Dermis blood vessel endothelial cell (primary cell): ENCODE measurements at places on chromosomes 7 and 10. TPM values are rescaled to one million over a fixed set of nuclear protein-coding genes. Genes with fewer than 3 reads are reported as not detected.

- no peak for DNase-seq
Measured at GRCh38 chr10:15236340-15236739, 67.8 kb upstream of the NMT2 start.

- peak; percentile 42 for DNase-seq
Measured at GRCh38 chr7:116377721-116378120, 121.8 kb upstream of the CAV2 start.

GRCh38 chr10:97632949-97633884, at the start of gene MORN4:
TSS of gene MORN4 (minus strand) at chr10:97633500. CDS start at chr10:97619653, 13,847 bp downstream.
- peak; percentile 95 for DNase-seq

GRCh38 chr7:119196183-119196582, 971.7 kb downstream of the ANKRD7 start:
- DNase-seq = no peak

DNA sequence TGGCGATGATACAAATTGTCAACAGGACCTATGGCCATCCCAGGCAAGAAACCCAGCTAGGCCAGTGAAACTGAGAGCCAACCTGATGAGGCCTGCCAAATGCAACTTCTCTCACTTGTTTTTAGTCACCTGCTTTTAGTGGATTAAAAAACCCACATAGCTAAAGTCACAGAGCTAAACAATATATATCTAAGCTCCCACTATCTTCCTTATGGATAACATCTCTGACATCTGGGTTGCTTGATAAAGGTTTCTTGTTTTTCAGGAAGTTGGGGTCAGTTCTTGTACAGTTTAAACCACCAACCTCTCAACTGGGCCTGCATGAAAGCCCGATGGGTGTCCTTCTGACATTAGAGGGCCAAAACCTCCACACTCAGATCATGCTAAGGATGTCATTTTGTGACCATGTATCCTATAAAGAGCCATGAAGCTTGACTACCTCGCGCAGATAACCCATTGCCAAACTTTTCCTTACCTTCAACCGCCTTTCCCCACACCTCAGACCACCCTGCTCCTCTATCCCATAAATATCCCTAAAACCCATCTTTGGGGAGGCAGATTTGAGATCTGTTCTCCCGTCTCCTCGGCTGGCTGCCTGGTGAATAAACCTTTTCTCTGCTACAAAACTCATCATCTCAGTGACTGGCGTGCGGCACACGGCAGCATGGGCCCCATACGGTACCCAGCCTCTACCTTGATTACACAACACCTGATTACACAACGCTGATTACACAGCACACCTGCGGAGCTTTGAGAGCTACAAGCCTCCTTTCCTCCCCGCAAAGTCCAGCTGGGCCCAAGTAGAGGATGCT, 797 bp upstream of the STMP1 start:
- DNase-seq = no peak

- DNase-seq = no peak
Measured at GRCh38 chr10:59284118-59284975, 78.0 kb downstream of the FAM13C start.

GRCh38 chr7:93359520-93360198, 127.5 kb downstream of the VPS50 start:
- no peak for DNase-seq

- DNase-seq = no peak
Measured at GRCh38 chr10:131032329-131033165, 279.0 kb downstream of the TCERG1L start.

- no peak for DNase-seq
Measured at GRCh38 chr7:102469972-102470825, 5.4 kb downstream of the LRWD1 start.

- no peak for DNase-seq
Measured at GRCh38 chr10:116296291-116296721, 23.3 kb upstream of the GFRA1 start.

CCSER2 gene
- 22.5 and 32.7 TPM in 2 replicates for total RNA-seq

LIPJ gene
- total RNA-seq = not detected in 2 replicates

IDI2 gene
- not detected in 2 replicates for total RNA-seq

CFAP70 gene
- total RNA-seq = 0.19 and 0.34 TPM in 2 replicates

NXPH1 gene
- not detected in 2 replicates for total RNA-seq

EIF4EBP2 gene
- 28.2 and 49.7 TPM in 2 replicates for total RNA-seq

DGKB gene
- total RNA-seq = not detected in 2 replicates

SLC39A12 gene
- under 0.01 TPM in 1 of 2 replicates, not detected in the other for total RNA-seq
